ENCODE measurements at places on chromosomes 12 and 14.

GRCh38 chr12:126084480-126084879 is 1019.2 kb downstream of the AACS start:
- DNase-seq, result no peak

GRCh38 chr12:131687346-131688125 is 23.4 kb upstream of the SFSWAP start:
- DNase-seq, result no peak

DNA sequence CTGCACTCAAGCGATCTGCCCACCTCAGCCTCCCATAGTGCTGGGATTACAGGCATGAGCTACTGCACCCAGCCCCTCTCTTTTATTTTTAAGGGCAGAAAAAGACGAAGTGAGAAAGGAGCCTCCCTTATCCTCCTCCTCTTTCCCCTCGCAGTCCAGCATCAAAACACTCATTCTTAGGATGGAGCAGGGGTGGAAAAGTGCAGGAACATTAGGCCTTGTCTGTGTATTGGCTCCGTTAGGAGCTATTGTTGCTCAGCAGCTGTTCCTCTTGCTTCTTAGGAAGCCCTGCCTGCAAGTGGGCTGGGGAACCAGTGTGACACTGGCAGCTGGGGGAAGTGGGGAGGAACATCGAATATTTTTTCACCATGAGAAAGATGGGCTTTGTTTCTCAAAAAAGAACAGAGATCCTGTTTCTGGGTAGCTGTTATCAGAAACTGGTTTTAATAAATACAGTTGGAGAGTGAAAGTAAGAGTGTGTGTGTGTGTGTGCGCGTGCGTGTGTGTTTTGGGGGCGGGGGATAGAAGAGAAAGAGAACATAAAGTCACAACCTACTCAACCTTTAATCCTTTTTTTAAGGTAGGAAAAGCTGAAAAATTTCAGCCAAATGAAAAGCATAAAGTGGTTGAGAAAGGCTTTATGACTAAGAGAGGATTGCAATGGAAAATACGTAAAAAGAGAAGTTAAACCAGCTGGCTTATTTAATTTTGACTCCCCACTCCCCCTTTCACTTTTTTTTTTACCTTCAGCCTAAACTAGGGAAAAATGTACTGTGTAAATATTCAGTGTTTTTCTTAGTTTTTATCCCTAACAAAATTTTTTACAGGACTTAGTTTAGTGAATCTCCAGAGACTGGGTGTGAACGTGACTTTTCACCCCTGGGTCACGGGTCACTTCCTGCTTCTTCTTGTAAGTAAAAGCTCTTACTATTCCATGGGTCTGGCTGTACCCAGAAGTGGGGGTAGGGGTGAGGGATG is 197.2 kb upstream of the PLEKHG7 start:
- DNase-seq, result peak; percentile 36

DNA sequence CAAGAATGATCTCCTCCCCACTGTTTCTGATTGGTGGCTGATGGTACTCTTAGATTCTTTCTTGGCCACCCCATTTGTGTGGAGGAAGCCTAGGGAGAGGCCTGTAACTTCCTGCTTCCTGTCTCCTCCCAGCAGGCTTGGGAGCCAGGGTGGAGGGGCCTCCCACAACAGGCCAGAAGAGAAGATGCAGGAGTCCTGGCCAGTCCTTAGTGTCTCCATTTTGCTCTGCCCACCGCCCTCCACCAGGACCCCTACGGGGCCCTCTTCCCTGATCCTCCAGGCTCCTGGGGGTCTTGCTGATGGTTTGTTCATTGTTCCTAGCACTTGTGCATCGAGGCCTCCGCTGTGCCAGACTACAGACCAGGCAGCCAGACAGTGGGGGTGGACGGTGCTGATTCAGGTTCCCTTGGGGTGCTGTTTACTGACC is 6.8 kb downstream of the TSPAN9 start:
- DNase-seq, result no peak

DNA sequence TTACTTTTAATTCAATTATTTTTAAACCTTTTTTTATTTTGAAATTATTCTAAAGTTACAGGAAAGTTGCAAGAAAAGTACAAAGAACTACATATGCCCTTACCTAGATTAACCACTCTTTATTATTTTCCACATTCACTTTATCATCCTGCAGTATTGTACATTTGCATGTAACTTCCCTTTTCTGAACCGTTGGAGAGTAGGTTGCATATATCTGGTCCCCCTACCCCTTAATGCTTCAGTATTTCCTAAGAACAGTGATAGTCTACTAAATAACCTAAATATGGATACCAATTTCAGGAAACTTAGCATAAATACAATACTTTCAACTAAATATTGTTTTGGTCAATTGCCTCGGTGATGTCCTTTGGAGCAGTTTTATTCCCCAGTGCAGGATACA is 15.0 kb downstream of the G2E3 start:
- DNase-seq, result no peak

- no peak for DNase-seq
These were observed 20.2 kb downstream of the EVL start for GRCh38 chr14:100085462-100085861.

DNA sequence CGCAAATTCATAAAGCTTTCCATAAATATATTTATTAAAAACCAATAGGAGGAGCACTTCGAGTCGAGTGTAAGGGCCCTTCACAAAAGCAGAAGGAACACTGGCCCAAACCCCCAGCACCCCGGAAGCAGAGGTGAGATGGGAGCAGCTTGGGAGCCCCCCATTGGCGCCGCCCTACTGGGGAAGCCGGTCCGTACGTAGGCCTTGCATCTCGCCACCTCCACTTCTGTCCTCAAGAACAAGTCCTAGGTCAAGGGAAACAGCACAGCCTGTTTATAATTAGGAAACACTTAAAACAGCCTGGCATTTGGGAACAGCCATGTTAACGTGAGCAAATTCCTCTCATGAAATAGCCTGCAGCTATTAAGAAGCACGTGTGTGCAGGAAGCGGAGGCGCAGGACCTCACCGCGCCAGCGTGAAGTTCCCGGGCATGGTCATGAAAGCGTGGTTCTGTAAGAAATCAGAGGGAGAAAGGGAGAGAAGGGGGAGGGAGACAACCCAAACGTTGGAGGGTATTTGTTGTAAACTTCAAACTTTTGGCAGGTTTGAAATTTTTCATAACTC is 7.7 kb downstream of the ANKRD9 start:
- DNase-seq, result no peak

DNA sequence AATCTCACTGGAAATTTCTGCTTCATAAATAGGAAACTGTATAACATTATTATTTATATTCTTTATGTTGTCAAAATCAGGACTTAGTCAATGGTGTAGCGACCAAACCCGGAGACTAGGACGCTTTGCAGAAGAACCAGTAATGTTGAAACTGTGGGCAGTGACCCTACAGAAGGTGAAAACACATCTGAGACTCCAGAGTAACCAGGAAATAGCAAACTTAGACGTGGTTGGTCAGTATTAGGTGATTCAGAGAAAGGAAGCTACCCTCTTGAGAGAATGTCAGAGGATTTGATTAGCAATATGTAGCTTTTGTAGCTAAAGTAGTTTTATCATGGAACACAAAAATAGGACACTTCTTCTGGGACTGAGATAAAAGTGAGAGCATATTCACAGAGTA is 381.9 kb downstream of the SLC16A7 start:
- DNase-seq, result no peak

GRCh38 chr12:103632554-103633216 is 45.6 kb downstream of the STAB2 start:
- DNase-seq, result peak; percentile 31

- DNase-seq, result no peak
These were observed 48.8 kb downstream of the ACSM4 start for GRCh38 chr12:7352661-7353060.

DNA sequence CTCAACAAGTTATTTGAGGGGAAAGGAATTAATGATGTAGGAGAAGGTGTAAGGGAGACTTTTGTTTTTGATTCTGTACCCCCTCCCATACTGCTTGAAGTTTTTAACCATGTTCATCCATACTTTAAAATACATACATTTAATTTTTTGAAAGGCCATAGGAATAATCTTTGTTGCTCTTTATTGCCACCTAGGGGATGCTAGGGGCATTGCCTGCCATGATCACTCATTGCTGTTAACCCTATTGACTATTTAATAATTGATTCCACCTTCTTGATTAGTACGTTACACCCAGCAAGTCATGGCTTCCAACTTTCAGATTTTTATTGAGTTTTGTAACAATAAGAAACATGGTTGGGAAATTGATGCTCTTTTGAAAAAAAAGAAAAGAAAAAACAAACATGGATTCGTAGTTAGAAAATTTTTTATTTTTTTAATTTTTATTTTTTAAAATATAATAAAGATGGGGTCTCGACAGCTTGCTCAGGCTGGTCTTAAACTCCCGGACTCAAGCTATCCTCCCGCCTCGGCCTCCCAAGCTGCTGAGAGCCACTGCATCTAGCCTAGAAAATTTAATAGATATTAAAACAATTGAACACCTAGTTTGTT is 8.5 kb upstream of the PRKAB1 start:
- peak; percentile 14 for DNase-seq

DNA sequence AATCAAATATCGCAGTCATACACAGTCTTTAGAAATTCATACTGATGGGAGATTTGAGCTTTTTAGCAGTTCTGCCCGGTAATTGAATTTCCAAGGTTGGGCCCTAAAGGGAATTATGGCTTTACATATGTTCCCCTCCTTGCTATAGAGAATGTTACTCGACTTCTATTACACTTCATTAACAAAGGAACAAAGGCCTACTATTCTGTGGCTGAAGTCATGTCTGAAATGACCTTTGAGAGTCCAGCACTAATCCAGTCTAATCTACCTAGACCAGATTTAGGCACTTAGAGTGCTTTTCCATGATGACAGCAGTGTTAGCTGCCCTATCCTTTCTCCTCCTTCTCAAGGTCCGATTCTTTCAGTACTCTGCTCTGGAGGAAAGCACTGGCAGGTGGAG is 305.3 kb downstream of the MED13L start:
- DNase-seq, result no peak

- no peak for DNase-seq
These were observed 78.3 kb upstream of the BDKRB2 start for GRCh38 chr14:96126339-96126782.

- DNase-seq, result no peak
These were observed 23.0 kb upstream of the RAB21 start for GRCh38 chr12:71731439-71732356.

GRCh38 chr12:109461846-109462756 is 15.0 kb downstream of the KCTD10 start:
- DNase-seq, result no peak

DNA sequence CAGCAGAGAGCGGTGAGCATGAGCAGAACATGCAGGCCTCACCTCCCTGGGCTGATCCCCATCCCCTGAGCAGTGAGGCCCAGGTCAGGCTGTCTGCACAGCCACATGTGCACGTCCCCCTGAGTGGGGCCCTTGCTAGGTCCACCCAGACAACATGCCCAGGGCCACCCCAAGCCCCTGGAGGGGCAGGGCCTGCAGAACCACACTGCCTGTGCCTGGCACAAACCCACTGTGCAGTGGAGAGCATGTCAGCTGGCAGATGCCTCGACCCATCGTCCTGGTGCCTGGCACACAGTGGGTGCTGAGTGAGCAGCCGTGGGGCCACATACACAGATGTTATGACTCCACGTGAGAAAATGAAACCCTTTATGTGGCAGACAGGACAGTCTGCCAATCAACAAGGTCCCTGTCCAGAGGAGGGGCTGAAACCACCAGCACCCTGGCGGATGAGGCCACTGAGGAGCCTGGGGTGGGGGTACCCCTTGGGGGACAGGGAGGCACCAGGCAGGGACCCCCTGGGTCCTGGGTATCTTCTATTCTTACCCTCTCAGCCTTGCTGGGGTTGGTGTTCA is 8.3 kb downstream of the ANHX start:
- DNase-seq, result no peak

DNA sequence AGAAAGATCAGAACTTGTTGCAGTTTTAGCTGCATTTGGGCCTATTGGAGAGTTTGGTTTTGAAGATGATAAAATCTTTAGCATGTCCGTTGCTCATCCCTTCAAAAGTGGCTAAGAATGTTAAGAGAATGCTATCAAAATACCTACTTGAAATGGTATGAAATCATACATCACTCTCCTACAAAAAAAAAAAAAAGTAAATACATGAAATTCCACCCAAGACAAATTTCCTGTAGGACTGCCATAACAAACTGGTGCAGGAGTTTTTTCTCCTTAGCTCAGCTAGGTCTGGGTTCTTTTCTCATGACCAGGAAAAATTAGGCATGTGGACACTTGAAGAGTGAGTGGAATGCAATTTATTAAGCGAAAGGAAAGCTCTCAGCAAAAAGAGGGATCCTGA is 15.9 kb upstream of the FAR2 start:
- no peak for DNase-seq

GRCh38 chr12:48933664-48934311 is 8.5 kb upstream of the FKBP11 start:
- DNase-seq, result no peak

GRCh38 chr12:85357609-85358008 is 77.6 kb downstream of the ALX1 start:
- no peak for DNase-seq

- DNase-seq, result no peak
These were observed 11.5 kb downstream of the KRT77 start for GRCh38 chr12:52691841-52692150.

DNA sequence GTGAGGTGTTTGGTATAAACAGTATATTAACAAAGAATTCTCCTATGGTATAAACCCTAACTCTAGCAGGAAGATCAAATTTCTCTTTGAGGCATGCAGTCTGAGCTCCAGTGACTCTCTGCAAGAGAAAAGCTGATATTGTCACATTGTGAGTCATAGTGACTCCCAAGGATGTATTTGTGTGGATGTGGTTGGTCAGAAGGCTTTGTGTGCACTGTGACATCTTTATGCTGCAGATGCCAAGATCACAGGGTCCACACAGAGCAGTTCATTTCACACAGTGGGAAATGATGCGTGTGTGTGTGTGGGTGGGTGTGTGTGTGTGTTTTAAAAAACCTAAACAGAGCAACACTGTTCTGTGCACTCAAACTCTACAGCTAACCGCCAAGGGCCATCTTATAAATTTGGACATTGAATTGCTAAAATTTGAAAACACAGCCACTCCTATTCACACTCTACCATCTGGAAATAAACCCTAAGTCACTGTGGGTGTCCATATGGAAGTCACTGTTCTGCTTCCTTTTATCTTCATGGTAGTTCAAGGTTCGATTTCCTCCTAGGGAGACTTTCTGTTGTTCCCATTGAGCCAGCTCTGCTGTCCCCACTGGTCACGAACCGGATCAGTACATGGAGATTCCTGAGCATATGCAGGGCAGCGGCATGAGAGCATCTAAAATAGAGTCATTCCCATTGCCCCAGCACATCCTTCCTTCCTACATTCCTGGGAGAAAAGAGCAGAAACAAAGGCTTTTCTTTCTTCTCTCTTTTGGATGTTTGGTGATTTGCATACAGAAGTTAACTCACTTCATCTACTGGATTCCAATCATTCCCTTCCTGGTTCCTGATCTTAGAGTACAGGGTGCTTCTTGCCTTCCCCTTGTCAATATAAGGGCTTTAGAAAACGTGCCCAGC is 727.6 kb downstream of the DIO2 start:
- DNase-seq, result no peak

DNA sequence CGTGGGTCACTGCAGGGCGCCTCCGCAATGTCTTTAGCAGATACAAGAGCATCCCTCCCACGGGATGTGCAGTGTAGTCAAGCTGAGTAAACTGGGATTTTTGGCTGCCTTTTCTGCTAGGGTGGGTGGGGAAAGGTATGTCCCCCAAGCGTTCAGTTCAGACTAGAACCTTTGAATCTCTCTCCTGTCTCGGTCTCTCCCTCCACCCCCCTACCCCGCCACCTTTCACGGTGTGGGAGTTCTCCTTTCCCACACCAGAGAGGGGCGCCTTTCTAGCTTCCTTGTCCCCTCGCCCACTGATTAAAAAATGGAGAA is 525 bp upstream of the FAR2 start:
- no peak for DNase-seq

All from stimulated activated CD4-positive, alpha-beta T cell treated with anti-CD3 and anti-CD28 coated beads, Interleukin-15, amount 100 ng/mL, for 48 hours (primary cell).